Astrocyte (in vitro differentiated cells and primary cell): ENCODE measurements at places on chromosomes 2 and 18. TPM values are rescaled to one million over a fixed set of nuclear protein-coding genes. Genes with fewer than 3 reads are reported as not detected.

- peak; percentile 21 for DNase-seq
Observed at GRCh38 chr2:220370764-220371163, 743.3 kb downstream of the SLC4A3 start.

- no peak for DNase-seq
Observed at GRCh38 chr2:233756429-233757081, 3.5 kb upstream of the UGT1A1 start.

DNA sequence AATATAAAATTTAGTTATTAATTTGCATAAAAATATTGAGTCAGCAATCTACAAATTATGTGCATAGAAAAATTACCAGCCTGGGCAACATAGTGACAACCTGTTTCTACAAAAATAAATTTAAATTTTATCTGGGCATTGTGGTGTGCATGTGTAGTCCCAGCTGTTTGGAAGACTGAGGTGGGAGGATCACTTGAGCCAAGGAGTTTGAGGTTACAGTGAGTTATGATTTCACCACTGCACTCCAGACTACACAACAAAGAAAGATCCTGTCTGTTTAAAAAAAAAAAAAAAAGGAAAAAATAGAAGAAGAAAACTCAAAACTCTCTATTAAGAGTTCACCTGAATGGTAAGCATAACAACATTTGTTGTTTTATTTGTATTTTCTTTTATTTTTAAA is 1048.4 kb upstream of the CDH2 start:
- peak; percentile 71 for DNase-seq

- peak; percentile 2 for DNase-seq
Observed at GRCh38 chr2:953975-954686, 3.5 kb downstream of the SNTG2 start.

- DNase-seq = no peak
Observed at GRCh38 chr2:11365096-11365879, 20.9 kb upstream of the ROCK2 start.

- no peak for DNase-seq
Observed at GRCh38 chr18:37458697-37459096, 106.9 kb downstream of the CELF4 start.

- no peak for DNase-seq
Observed at GRCh38 chr2:68425503-68425902, 41.6 kb downstream of the FBXO48 start.

GRCh38 chr2:19846030-19846429 is 55.8 kb downstream of the TTC32 start:
- DNase-seq = no peak

DNA sequence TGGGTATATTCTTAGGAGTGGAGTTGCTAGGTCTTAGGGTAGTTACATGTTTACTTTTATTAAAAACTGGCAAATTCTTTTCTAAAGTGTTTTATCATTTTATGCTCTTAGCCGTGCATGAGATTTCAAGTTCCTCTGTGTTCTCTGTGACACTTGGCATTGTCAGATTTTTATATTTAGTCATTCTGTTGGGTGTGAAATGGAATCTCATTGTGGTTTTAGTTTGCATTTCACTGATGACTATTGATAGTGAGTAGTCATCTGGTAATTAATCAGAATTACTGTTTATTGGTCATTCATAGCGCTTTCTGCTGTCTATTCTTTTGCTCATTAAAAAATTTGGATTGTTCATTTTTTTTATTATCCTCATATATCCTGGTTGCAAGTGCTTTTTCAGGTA is 34.1 kb downstream of the RAB3GAP1 start:
- DNase-seq = no peak

GRCh38 chr2:169095621-169096105 is 26.3 kb downstream of the DHRS9 start:
- DNase-seq = peak; percentile 99

DNA sequence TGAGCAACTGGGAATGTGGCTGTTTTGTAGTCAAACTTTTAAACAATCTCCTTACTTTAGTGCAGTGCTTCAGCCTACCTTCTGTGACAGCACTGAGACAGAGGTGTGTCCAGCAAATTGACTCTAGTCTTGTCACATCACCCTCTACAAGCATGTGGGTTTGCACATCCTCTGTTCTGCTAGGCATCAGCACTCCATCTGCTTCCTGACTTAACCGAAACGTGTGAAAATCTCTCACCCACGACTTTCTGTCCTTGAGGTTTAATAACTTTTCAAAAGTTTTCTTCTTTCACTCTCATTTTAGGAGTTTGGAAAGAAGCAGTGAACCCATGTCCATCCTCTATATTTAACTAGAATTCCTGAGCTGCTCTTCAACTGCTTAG is 42.6 kb downstream of the TTR start:
- DNase-seq = no peak

- DNase-seq = no peak
Observed at GRCh38 chr2:55033076-55033742, 17.0 kb downstream of the RTN4 start.

DNA sequence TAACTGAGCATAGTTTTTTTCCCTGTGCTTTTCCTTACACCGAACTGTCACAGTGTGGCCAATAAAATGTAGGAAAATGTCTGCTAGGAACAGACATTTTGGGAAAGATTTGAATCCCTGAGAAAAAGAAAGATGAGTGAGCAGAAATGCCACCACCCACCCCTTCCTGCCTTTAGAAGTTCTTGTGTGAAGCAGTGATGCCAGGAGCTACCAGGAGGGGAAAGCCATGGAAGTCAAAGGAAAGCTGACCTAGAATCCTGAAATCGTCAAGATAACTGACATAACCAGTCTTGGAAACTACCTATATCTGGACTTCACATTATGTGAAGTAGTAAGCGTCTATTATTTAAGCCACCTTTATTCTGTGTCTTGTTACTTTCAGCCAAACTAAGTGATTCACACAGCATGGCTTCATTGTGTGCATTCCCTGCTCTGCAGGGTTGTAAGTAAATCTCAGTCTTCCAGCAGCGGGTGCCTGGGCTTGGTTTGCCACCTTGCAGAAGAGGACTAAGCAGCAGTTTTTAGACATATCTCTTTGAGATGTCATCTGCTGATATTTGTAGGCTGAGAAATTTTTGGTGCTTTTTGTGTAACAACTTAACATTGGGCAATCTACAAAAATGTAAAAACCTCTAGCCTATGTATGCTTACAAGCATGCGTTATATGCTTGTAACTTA is 11.2 kb upstream of the SPRED2 start:
- no peak for DNase-seq

The DYSF gene
- total RNA-seq = 123 and 140 TPM in 2 replicates

The WNT6 gene
- total RNA-seq = 1.3 and 2.6 TPM in 2 replicates

The RTP5 gene
- total RNA-seq = not detected in 2 replicates

The KCNK3 gene
- 1.9 and 2.3 TPM in 2 replicates for total RNA-seq

The CCDC74A gene
- 6.5 and 7.2 TPM in 2 replicates for total RNA-seq

The PSMA8 gene
- not detected in 2 replicates for total RNA-seq

The SH3RF3 gene
- 7.2 and 7.3 TPM in 2 replicates for total RNA-seq

The RBM44 gene
- total RNA-seq = 0.29 and 0.32 TPM in 2 replicates

The LOXHD1 gene
- not detected in 2 replicates for total RNA-seq
